ENCODE measurements at places on chromosomes 2 and 18.

GRCh38 chr2:45992021-45992740 is 305.0 kb upstream of the EPAS1 start:
- DNase-seq: no peak

- DNase-seq: no peak
Measured at GRCh38 chr2:46508759-46509158, 29.4 kb downstream of the TMEM247 start.

DNA sequence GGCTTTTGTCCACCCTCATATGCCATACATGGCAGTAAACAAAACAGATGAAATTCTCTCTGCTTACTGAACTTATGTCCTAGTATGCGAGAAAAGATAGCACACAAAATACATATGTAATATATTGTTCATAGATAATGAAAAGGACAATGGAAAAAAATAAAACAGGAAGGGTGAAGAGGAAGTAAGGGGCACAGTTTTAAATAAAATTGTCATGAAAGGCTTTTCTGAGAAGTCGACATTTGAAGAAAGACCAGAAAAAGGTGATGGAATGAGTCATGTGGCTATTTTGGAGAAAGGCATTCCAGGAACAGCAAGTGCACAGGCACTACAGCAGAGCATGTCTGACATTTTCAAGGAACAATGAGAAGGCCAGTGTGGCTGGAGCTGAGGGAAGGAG is 56.4 kb downstream of the KCNH7 start:
- DNase-seq: no peak

DNA sequence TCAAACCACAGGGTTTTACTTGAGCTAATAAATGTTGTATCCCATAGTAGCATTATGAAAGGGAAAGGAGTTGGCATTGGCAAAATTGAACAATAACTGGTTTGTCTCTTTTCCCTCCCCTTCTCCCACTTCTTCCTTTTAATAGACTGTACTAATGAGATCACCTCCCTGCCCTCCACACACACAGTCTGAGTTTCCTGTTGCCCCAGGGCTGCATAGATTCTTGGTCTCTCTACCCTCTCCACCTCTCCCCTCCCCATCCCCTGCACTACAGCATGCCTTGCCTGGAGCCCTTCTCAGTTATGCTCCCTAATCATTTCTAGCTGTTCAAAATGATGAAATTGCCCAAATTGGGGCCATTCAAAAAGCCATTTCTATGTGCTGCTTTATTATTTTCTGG is 37.2 kb upstream of the NEMP2 start:
- no peak for DNase-seq

DNA sequence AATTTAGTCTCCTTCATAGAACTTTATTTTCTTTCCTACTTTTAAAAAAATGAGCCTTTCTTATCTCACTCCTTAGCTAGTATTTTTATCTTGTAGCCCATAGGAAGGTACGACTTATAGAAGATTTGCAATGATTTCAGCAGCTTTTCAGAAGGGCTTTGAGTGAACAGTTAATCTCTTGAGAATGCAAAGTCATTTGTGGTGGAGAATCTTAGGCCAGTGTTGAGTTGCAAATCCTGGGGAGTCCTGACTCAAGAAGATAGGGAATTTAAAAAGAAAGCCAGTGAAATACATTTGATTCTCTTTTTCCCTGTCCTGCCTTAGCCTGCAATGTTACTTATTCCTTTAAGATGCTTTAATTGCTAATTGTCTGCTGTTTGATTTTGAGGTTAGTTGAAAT is 33.6 kb downstream of the LYPD6 start:
- DNase-seq: peak; percentile 20

DNA sequence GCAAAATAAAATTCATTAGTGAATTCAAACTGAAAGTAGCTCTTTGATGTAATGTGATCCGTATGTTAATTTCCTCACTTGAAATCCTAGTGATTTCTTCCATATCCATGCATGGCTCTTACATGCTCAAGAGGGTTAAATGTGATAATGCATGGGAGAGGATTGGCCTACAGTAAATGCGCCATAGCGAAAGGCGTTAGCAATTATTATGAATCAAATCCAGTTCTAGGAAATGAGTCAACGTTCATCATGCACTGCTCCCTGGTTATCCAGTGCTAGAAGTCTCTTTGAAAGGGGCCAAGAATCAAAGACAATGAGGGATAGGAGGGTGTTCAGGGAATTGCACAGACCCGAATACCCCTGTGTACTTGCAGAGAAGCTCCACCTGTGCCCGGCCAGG is 101.4 kb upstream of the RASGRP3 start:
- DNase-seq: no peak

DNA sequence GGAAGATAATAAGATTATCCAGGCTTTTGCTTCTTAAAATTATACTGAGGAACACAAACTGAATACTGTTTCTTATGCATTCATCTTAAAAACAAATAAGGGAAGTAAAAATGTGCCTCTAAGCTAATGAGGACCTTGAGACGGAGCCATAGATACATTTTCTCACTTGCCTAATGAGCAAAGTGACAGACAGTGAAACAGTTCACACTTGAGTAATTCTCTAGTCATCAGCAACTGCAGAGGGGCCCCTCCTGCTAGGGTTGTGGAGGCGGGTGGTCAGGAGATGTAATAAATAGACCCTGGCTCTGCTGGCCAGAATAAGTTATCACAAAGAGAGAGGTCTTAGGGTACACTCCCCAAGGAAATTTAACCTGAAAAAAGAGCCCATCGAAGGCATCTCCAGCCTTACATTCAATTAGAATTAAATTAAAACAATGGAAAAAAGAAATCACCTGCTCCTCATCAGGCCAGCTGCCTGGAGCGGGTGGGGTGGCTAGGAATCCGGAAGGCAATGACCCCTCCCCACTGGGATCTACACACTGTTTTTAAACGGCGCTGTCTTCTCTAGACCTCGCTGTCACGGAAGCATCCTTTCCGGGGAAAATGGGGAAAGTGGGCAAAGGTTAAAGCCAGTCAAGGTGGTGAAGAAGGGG is 32.6 kb upstream of the INSIG2 start:
- no peak for DNase-seq

DNA sequence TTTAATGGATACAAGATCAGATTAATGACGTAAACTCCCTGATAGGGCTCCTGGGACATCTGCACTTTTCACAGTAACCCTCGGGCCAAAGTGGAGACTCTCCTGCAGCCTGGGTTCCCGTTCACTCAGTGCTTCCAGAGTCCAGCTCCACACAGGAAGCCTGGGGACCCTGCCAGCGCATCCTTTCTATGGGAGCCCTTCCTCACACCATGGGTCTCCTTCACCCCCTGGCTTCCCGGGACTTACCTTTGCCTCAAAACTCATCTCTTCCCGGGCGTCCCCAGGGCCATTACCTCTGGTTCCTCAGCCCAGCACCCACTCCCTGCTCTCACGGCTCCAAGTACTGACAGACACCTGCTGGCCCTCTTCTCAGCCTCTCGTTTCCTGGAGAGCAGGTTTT is 40.7 kb upstream of the KLF11 start:
- no peak for DNase-seq

DNA sequence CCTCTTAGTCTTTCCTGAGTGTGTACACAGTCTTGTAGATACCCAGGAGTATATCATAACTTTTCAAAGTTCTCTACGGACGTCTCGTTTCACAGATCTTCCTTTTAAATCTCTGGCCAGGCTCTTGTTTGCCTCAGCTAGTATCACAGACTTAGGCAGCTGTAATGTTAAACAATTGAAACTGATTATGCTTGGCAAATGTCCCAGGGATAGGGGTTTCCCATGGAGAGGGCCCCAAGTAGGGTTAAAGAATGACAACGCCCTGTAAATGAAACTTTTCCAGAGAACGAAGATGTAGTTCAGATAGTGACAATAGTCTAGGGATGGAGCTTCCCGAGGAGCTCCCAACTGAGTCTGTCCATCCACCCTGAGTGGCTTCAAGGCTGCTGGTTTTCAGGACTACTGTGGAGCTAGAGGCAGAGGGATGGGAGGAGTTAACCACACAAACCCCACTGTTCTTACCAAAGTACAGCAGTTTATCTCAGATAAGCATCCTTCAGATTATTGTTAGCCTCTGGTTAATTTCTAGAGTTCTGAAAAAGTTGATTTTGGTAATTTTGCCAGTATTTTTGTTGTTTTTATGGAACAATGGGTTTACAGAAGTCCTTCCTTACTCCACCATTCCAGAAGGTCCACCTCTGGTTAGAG is 9.1 kb downstream of the NEURL3 start:
- DNase-seq: no peak

GRCh38 chr18:48872234-48873145 is 78.3 kb downstream of the SMAD7 start:
- no peak for DNase-seq

DNA sequence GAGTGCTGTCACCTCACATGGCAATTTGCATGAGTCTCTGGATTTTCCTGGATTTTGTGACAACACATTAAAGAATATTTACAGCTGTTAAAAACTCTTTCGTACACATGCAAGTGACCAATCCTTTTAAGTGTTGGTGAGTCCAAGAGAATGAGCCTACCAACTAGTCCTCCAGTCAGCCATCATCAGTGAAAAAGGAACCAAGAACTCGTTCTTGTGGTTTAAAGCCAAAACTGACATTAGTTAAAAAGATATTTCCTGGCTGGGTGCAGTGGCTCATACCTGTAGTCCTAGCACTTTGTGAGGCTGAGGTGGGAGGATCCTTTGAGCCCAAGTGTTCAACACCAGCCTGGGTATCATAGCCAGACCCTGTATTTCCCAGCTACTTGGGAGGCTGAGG is 215.4 kb upstream of the ITGA4 start:
- no peak for DNase-seq

DNA sequence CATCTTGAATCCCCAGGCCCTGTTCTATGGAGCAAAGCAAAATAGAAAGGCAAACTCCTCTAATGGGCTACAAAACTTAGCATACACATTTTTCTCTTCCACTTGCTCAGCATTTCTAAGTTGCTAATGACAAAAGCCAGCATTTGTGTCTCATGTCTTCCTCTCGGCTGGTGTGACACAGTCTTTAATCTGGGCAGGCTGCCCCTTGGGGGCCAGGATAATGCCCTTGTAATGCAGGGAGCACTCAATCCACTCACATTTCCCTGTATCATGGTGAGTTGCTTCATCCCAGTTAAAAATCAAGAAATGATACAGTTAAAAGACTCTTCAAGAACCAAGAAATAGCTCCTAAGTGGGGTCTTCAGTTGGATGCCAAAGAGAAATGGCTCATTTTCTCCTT is 109.1 kb upstream of the FBXO11 start:
- no peak for DNase-seq

GRCh38 chr2:48380989-48381625 is 148.8 kb upstream of the STON1 start:
- no peak for DNase-seq

- DNase-seq: no peak
Measured at GRCh38 chr2:3641181-3641580, 16.8 kb upstream of the ALLC start.

DNA sequence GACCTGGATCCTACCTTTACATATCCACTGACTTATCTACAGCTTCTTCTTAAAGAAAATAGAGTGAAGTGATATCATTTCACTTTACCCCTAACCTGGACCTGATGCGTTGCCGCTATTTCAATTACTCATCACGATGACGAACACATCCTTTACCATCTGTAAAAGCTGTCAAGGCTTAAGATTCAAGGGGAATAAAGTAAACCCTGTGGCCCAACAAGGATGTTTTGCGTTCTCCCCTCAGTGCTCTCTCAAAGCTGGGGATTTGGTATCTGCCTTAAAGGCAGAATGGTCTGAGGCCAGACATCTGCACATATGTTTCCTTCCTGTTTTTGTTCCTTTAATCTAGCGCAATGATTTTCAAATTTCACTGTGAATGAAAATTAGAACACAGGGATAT is 100.1 kb upstream of the KLF7 start:
- DNase-seq: no peak

Measured in fibroblast of skin of left biceps (primary cell).